Globus pallidus (tissue), 1 donor: ENCODE measurements at places on chromosomes 2 and 18.

DNA sequence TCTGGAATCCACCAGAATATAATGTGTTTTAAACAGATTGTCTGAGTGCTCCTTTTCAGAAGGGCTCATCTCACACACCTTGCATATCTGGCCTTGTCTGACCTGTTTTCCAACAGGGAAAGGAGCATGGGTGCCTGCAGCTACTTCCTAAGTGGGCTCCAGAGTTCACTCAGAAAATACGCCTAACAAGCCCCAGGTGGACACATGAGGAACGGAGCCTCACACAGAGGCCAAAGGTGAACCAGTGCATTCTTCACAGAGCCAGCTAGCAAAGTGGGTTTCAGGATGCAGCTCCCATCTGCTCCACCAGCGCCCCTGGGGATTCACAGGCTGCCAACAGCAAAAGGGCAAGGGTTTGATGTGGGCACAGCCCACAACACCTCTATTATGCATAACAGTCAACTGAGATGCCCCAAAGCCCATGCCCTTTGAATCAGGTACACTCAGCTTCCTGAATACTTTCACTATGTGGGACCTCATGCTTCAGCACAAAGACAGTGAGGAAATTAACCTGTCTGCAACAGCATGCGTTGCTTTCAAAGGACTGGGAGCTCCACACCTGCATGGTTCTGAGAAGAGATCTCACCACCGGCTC, 86.6 kb downstream of the CCBE1 start:
- no peak for DNase-seq

- no peak for DNase-seq
Observed at GRCh38 chr2:151053661-151053990, 208.0 kb downstream of the RBM43 start.

GRCh38 chr18:55579501-55580270, 8.3 kb downstream of the TCF4 start:
- DNase-seq, result no peak

- DNase-seq, result no peak
Observed at GRCh38 chr2:153543635-153544071, 65.1 kb upstream of the RPRM start.

DNA sequence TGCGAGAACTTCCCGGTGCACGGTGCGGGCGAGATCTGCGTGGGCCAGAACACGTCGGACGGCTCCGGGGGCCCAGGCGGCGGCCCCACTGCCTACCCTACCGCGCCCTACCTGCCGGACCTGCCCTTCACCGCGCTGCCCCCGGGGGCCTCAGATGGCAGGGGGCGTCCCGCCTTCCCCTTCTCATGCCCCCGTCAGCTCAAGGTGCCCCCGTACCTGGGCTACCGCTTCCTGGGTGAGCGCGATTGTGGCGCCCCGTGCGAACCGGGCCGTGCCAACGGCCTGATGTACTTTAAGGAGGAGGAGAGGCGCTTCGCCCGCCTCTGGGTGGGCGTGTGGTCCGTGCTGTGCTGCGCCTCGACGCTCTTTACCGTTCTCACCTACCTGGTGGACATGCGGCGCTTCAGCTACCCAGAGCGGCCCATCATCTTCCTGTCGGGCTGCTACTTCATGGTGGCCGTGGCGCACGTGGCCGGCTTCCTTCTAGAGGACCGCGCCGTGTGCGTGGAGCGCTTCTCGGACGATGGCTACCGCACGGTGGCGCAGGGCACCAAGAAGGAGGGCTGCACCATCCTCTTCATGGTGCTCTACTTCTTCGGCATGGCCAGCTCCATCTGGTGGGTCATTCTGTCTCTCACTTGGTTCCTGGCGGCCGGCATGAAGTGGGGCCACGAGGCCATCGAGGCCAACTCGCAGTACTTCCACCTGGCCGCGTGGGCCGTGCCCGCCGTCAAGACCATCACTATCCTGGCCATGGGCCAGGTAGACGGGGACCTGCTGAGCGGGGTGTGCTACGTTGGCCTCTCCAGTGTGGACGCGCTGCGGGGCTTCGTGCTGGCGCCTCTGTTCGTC, 1.7 kb downstream of the FZD7 start:
- no peak for DNase-seq
